ENCODE measurements at places on chromosomes 2 and 18.
A peak's percentile ranks its signal among the peaks of the same experiment; 100 is the strongest.

DNA sequence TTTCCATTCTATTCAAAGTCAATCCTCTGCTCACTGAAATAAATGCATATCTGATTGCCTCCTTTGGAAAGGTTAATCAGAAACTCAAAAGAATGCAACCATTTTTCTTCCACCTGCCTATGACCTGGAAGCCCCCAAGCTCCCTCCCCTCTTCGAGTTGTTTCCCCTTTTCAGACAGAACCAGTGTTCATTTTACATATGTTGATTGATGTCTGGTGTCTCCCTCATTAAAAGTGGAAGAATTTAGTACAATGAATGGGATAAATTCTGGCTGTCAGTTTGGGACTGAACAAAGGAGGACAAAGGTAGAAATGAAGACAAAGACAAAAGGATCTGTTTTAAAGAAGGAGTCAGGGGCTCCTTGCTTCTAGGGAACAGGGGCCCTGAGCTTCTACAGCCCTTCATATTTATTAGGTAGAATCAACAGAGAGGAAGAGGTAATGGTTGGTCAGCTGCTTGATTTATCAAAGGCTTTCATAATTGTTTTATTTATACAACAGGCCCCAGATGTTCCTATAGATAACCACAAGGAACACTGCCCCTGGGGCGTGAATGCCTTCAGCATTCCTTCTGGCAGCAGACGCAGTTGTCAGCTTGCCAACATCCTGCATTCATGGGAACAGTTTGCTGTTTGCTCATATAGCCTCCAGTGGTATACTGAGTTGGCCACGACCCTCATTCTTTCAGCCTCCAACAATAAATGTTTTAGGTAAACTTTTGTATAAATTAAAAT, 949.8 kb upstream of the LRATD1 start:
- DNase-seq = peak; percentile 66

DNA sequence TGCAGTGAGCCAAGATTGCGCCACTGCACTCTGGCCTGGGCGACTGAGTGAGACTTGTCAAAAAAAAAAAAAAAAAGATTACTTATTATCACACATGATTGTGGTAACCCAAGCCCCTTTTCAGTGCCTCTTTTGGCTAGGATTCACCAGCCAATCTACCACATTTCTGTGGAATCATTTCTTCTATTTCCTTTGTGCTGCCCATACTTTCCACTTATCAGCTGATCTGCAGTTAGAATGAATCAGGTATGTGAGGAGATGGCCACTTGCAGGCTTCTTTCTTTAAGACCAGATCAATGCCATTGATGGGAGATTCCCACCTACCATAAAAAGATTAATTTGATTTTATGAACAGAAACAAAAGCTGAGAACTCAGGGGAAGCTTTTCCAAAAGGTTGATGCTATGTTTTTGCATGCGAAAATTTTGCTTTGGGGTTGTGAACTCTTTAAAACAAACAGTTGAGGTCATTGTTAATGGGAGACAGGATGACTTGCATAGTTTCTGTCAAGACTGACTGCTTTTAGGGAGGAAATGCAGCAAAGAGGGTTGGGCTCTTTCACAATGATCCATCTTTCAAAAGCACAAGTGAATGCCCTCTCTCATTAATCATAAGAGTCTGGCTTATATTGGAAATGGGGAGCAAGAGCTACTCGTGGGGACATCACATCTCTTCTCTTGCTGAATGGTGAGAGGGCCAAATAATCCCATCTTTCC, 66.9 kb upstream of the CYP26B1 start:
- peak; percentile 27 for DNase-seq

- DNase-seq = no peak
Measured at GRCh38 chr2:162381851-162382250, 37.9 kb downstream of the GCA start.

DNA sequence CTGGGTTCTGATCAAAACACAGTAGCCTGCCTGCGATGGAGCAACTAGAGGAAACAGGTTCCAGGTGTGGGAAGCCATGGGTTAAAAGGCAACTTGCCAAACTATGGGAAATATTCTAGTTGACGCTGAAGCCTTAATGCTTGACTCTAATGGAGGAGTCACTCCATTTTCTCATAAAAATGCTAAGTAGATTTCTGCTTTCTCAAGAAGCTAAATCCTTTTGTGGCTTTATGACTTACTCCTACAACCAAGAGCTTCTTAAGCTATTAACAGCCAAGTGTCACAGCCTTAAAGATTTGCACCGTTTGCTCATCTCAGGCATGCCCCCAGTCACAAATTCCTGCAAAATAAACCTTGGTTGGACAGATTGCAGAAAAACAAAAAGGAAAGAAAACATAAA, 25.2 kb downstream of the ANKRD44 start:
- DNase-seq = no peak

GRCh38 chr18:8081872-8082553, 514.9 kb downstream of the PTPRM start:
- DNase-seq = no peak

DNA sequence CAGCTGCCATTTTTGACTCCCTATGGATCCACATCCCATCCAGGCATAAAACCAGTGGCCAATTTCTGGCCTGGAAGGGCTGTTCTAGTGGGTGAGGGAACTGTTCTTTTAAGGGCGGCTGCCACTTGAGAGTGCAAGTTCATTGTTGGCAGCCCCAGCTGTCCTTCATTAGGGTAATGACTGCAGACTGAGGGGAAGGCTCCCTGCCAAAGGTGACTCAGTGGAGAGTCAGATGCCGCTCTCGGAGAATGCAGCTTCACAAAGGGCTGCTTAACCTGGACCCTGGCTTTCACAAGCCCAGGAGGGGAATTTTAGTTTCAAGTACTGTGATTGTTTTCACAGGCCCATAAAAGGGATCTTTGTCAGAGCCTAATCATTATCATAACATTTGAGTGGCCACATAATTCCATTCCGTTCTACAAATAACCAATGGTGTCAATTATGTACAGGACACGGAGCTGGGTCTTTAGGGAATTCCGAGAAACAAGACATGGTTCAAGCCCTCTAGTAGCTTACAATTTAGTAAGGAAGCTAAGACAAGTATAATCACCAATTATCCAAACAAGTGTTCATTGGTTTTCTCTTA, 235.7 kb downstream of the CDCA7 start:
- DNase-seq = peak; percentile 86

- peak; percentile 12 for DNase-seq
Measured at GRCh38 chr2:138827426-138828054, 47.4 kb upstream of the NXPH2 start.

DNA sequence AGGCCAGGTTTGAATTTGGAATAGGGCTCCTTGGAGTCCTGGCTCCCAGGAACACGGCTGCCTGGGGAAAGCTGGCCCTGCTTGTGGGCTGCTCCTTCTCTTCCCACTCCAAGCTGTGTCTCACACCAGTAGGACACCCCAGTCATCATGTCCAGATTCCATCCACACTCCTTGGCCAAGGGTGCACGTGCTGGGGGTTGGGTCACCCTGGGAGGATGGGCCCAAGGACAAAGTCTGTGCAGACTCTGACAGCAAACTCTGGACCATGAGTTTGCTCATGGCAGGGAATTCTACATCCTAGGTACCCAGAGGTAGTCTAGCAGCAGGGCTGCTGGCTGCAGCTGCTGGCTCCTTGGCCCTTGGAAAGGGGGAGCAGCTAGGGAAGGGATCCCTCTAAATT, 102.4 kb upstream of the EPAS1 start:
- DNase-seq = no peak

DNA sequence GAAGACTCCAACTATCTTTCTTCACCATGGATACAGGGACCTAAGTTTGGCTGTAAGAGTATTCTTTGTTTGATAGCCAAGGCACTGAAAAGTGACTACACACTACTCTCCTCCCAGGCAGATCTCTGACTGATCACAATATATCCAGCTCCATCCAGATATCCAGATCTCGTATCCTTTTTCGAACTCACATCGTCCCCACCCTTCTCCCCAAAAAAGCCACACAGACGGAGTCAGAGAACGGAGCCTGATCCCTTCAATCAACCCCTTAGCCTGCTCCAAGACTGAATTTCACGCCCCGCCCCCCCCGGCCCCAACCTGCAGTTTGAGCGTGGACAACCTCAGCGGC, 533 bp downstream of the DHX57 start:
- no peak for DNase-seq

DNA sequence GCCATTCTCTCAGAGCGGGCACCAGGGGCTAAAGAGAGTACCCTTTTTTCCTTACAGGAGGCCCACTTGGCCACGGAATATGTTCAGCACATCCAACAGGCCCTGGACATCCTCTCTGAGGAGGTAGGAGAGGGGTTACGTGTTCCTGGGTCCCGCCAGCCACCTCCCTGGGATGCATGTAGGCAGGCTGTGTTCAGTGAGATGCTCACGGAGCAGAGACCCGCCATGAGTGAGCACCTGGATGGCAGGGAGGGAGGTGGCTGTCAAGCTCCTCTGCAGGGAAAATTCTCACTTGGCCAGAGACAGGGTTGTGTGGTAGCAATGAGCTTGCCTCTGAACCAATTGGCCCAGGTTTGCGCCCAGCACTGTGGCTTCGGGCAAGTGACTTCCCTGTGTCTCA, 123.1 kb upstream of the PPP1CB start:
- no peak for DNase-seq

GRCh38 chr18:313931-314330, 46.1 kb upstream of the THOC1 start:
- DNase-seq = no peak

DNA sequence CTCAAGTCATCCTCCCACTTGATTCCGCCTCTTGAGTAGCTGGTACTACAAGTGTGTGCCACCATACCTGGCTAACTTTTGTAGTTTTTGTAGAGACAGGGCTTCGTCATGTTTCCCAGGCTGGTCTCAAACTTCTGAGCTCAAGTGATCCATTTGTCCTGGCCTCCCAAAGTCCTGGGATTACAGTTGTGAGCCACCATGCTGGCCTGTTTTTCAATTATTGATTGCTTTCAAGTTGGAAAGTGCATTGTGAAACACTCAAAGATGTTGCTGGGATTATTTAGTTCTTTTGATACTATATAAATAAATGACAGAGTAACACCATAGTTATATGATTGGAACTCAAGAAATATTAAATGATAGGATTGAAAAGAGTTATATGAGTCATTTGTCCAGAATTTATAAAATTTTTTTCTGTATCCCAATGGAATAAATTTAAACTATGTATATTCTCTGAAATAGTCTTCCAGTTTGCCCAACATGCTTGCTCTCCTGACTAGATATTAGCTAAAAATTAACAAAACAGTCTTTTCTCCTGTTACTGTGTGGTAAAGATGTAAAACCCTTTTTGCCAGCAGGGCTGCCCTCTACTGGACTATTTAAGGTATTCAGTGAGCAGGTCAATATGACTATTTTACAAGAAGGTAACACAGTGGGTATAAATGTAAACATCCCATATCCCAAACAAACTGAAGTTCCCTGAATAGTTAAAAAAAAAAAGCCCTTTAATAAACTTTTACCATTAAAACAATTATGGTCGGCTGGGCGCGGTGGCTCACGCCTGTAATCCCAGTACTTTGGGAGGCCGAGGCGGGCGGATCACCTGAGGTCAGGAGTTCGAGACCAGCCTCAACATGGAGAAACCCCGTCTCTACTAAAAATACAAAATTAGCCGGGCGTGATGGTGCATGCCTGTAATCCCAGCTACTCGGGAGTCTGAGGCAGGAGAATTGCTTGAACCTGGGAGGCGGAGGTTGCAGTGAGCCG, 42.7 kb downstream of the ACSL3 start:
- no peak for DNase-seq

- DNase-seq = no peak
Measured at GRCh38 chr18:55906536-55906935, 318.5 kb upstream of the TCF4 start.

- DNase-seq = no peak
Measured at GRCh38 chr2:16194096-16194390, 253.7 kb downstream of the MYCN start.

DNA sequence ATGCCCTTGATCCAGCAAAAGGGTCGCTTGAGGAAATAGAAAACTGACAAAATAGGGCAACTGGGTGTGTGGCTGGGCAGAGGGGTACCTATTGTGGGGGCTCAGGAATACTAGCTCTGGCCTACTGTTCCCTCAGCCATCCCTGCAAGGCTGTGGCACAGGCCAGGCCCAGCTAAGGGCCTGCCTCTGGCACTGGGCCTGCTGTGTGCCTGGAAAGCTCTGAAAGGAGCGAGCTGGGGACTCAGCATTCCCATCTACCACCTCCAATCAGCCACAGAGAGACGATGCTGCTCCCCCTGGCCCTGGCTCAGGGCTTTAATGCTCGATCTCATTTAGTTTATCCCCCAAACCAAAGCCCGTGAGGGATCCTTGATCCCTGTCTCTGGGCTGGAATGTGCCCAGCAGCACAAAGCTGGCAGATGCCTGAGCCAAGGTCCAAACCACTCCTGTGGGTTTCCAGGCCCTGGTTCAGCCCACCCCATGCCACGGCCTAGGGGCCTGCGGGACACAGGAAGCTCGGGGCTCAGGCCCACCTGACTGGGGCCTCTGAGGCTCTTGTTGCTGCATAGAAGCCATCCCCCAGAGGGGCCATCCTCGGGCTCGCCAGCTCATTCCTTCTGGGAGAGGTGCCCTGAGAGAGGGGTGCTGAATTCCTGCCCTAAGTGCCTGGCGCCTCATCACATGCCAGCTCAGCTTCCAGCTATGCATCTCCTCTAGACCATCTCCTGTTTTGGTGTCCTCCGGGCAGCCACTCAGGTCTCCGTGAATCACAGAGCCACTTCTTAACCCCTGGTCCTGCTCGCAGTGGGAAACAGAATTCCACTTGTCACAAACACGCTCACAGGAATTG, 43.0 kb upstream of the KCNF1 start:
- peak; percentile 42 for DNase-seq
